Activated CD4-positive, alpha-beta T cell treated with anti-CD3 and anti-CD28 coated beads, Interleukin-2, Interleukin-6, amounts not matched to agents 100 ng/mL and 50 ng/mL, durations not matched to agents 16 hours and 8 hours (primary cell): ENCODE measurements at places on chromosomes 12 and 14.

GRCh38 chr14:54251356-54251755 lies 145.5 kb upstream of the CDKN3 start:
- no peak for DNase-seq

DNA sequence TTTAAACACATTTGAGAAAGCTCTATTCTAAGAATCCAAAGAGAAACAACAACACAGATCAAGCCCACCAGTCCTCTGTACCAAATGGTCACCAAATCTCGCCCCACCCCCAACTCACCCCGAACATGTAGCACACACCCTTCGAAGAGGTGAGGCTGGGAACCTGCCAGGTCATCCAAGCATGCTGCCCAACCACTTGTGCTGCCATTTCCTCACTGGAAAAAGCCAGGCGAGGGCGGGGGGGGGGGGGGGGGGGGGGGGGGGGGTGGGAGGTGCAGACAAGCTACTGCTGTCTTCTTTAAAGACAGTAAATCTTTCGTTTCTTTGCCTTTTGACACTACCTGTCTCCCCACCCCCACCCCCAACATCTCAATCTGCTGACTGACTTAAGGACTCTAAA lies 59.9 kb downstream of the SETD3 start:
- no peak for DNase-seq

DNA sequence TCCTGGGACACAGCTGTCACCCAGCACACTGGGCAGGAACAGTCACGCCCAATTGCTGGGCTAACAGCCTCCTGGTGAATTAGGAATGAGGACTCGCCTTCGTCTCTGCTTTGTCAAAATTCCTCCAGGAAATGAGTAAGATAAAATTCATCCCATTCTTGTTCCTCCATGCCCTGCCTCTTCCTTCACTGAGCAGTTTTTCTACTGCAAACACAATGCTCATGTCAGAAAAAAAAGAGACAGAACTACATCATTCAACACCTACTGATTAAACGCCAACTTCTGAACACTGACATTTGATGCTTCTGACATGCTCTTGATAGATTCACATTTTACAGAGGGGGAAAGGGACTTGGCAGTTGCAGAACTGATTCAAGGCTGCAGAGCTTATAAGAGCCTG lies 37.5 kb upstream of the DTX1 start:
- no peak for DNase-seq

DNA sequence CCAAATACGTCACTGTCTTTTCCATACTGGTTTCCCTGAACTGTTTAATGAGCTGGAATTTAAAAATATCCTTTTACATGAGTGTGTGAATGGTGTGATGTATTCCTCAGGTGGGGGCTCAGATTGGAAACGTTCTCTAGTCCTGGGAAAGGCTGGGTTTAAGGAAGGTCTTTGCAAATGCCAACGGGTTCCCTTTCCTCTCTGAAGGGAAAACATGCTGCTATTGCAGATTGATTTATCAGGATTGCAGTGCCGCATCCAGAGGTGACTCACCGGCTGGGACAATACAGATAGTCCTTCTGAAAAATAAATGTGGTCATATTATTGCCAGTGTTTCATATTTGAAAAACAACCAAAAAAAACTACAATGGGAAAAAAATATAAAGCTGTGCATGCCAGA lies 193.1 kb upstream of the FLRT2 start:
- no peak for DNase-seq

DNA sequence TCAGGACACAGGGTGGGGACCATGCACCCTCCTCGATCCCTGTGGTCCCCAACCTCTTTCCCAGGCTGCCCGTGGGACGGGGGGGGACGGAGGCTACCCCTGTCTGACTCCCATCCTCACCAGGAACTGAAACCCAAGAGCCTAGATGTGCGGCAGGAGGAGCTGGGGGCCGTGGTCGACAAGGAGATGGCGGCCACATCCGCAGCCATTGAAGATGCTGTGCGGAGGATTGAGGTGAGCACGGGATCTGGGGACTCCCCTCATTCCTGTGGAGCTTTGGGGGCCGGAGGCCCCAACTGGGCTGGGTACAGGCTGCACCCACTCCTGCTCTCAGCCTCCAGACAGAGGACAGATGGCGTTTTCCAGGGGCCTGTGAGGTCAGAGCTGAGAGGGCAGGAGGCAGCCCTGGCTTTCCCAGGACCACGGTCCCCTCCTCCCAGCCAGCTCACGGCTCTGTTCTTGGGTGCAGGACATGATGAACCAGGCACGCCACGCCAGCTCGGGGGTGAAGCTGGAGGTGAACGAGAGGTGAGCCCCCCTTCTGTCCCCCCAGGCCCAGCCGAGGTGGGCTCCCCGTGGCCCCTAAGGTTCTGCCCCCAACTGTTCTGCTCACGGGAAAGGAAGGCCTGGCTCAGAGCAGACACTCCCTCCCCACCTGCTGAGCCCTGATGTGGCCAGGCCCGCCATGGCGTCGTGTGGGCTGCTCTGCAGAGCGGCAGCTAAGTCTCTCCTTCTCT lies 24.2 kb downstream of the HIP1R start:
- no peak for DNase-seq

DNA sequence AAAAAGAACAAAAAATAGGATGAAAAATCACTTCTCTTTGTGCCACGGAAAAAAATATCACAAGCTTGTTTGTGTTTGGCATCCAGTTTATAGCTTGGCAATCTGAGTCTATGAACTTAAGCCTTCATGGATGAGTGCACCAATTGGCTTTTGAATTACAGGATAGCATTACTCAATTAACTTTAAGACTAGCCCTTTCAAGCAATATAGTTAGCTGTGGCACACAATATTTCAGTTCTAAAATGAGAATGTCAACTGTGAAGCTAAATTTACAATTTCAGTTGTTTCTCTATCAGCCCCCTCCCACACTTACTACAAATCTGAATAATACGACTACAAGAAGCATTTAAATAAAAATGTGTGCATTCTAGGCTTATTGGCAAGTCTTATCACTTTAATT lies 8.3 kb downstream of the RERG start:
- no peak for DNase-seq

GRCh38 chr14:32426586-32427388 lies 97.7 kb downstream of the AKAP6 start:
- no peak for DNase-seq

GRCh38 chr14:51661504-51661903 lies 9.8 kb downstream of the FRMD6 start:
- no peak for DNase-seq

GRCh38 chr14:91511043-91511383 lies 903 bp upstream of the PPP4R3A start:
- no peak for DNase-seq
